ENCODE measurements at places on chromosomes 1 and 21.

DNA sequence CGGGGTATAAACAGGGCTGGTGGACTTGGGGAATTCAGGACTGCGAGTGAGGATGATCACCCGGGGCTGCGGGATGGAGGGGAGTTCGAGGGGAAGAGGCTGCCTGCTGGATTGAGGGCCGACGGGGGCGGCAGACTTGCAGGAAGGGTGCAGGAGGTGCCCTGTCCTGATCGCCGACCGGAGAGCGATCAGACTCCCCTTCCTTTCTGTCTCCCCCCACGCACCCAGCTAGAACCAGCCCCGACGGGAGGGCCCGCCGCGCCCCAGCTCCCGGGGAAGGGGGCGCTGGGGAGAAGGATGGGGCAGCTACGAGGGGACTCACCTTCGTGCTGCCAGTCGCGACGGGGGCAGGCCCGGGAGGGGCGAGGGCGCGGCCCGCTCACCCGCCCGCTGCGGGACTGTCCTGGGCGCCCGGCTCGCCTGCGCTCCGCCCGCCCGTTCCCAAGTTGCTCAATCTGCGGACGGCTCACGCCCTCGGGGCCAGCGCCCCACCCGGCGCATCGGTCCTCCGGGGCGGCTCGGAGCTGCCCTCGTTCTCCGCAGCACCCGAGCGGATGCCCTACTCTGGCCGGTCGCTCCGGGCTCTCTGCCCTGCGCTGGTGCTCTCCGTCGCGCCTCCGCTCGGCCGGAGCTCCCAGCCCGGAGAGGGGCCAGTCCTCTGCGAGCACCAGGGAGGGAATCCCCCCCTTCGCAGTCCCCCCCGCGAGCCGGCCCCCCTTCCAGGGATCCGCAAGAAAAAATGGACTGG, at the start of gene RSPO1:
RSPO1 (minus strand) TSS at position 649 of the 748 bp plus-strand sequence. CDS start 5,231 bp downstream, outside the sequence.
- DNase-seq = no peak

DNA sequence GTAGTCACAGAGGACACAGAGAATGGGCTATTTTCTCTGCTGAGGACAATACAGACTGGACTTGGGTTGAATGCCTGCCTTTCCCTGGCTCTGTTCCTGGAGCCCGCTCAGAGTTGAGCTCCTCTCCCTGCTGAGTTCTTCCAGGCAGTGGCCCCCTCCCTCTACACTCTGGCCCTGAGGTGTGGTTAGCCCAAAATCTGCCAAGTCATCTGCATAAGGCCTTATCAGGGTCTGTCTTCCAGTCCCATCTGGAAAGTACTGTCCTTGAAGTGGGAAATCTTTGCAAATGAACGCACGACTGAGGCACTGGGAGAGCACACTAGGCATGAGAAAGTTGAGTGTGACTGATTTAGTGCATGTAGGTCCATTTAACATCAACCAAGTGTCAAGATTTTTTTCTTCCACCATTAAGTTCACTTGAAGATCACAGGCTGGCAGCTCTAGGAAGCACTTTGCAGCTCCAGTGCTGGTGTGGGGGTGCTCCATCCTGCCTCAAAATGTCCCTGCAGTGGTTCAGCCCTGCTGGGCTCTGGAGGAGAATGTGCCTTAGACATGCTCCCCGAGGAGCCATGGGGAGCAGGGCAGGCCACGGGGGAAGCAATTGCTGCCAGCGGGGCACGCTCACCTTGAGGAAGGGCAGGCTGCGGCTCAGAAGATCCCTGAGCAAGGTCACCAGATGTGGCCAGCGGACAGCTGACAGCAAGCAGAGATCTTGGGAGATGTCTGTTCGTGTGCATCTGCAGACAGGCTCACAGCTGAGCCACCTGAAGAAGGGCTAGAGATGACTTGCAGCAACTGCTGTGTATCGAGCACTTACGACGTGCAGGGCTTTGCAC, 41.5 kb downstream of the IER5 start:
- DNase-seq = no peak

DNA sequence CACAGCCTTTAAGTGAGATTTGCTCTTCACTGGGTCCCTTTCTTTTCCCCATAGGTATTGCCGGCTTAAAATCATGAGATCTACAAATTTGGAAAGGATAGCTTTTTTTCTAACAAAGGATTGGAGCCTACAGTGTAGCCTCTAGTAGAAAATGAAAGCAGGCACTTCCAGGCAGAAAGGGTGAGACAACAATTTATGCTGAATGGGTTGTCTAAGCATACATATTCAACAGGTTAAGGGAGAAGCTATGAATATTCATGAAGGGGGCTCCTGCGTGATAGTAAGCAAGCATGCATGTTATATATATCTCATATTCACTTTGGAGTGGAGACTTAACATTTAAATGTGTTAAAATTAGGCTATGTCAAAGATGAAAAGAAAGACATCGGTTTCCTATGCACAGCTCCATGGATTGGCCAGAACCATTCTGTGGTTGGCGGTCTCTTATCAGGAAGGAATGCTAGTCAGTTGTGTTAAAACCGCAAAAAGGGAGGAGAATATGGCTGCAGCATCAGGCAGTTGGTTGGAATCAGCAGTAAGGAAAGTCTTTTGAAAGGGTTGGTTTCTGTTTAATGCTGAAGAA, 66.0 kb downstream of the VCAM1 start:
- DNase-seq = no peak

- DNase-seq = no peak
These were observed 145.0 kb downstream of the ZSCAN20 start for GRCh38 chr1:33617451-33617850.

DNA sequence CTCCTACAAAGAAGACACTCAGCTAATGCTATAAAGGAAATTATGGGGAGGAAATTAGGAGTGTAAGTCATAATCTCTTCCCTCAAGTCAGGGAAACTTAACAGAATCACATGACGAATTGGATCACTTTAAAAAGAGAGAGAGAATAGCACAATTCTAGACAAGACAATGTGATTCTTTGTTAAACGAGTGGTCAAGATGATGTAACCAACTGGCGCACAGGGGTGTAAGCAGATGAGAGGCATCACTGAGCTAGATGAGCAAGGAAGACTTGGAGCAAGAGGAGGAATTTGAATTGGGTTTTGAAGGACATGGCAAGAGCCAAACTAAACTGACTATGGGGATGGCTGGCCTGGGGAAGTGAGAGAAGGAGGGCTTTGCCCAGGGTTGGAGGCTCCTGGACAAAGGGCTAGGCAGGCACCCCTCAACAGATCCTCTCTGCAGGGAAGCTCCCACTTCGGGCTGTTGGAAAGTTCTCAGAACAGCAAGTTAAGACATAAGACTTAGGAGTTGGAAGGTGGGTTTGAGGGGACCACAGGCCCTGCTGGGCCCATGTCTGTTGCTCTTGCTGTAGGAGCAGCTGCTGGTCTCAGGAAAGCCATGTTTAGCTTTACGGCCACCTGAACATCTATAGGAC, 123.9 kb upstream of the GRIK3 start:
- no peak for DNase-seq

DNA sequence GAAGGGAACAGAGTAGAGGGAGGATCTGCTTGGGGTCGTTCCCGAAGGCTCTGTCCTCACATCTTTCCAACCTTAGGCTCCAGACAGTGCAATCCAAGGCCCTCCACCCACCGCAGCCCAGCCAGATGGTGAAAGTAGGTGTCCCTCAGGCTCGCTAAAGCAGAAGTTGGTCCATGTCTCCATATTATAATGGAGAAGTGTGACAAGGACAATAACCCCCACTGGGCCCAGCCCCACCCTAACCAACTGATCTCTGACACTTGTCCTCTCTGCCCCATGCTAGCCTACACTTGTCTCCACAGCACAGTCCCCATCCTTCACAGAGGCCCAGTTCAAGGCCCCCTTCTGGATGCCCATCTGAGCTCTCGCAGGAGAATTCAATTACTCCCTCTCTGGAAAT, 48.7 kb downstream of the DMAP1 start:
- DNase-seq = no peak

DNA sequence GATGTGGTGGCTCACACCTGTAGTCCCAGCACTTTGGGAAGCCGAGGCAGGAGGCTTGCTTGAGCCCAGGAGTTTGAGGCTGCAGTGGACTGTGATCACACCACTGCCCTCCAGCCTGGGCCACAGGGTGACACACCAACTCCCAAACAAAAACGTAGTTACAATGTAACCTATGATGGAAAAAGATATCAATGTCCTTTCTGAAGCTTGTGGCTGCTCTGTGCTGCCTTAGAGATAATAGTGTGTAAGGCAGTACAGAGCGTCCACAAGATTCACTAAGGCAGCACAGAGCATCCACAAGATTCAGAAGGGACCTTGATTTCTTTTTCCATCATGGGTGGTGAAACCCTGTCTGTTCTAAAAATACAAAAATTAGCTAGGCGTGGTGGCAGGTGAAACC, 42.5 kb downstream of the ACTN2 start:
- no peak for DNase-seq

- DNase-seq = no peak
These were observed 1097.8 kb downstream of the TTLL7 start for GRCh38 chr1:82901118-82901517.

DNA sequence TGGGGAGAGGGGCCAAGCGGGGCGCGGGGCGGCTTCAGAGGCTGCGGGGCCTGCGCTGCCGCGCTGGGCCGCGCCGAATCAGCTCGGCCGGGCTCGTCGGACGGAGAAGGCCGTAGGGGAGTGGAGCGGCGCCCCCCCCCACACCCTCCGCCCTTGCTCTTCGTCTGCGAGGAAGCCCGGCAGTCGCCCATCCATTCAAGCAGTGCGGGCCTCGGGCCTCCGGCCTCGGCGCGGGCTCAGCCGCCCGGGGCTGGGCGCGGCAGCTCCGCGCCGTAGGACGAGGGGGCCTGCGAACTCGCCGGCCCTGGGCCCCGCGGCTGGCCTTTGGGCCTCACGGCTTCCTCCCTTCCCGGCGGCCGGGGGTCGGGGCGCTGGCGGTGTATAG, 564 bp downstream of the CTPS1 start:
- no peak for DNase-seq

- DNase-seq = no peak
These were observed 16.0 kb downstream of the ENO1 start for GRCh38 chr1:8862528-8862927.

- DNase-seq = no peak
These were observed 66.0 kb downstream of the MATN1 start for GRCh38 chr1:30657131-30658013.

DNA sequence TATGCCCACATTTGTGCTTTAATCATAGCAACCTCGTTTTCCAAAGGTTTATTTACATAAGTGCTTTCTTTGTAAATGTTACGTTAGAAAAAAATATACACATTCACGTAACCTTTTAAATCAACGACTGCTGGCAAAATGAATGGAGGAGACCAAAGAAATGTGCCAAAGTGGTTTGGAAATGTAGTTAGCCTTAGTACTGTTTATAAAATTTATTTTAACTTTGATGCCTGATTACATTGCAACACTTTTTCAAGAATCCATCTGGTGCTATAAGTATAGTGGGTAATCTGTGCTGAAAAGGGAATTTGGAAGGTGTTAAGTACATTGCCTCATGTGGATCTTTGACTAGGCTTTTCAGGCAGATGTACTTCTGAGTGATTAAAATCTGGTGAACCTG, 108.9 kb downstream of the IFI44 start:
- DNase-seq = no peak

DNA sequence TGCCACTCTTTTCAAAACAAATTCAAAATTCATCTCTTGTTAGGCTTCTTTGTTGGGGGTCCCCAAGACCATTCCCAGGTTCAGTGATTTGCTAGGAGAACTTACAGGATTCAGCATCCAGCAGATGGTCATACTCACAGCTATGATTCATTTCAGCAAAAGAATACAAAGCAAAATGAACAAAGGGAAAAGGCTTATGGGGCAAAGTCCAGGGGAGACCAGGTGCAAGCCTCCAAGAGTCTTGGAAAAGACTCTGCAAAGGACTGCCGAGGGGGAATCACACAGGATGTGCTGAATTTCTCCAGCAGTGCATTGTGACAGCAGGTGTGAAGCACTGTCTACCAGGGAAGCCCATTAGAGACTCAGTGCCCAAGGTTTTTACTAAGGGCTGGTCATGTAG, 7.3 kb downstream of the TRAF5 start:
- DNase-seq = no peak

DNA sequence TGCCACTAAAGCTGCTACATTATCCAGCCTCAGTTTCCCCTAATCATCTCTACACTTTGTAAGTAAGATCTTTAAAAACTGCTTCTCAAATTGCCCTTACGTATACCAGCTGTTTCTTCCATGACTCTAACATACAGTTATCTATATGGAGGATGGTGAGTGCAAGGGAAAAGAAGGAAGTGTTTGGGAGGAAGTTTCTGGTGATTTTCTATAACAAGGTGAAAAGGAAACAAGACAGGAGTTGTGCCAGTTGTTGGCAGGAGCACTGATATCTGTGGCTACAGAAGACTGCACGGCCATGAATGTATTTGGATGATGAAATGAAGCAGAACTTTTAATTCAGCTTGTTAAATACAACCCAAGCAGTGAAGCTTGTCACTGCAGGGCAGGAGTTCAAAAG, 32.3 kb upstream of the NHLH2 start:
- no peak for DNase-seq

GRCh38 chr1:47478090-47478489, 40.2 kb downstream of the FOXD2 start:
- DNase-seq = no peak

GRCh38 chr1:23394684-23395083, 25.0 kb upstream of the ZNF436 start:
- DNase-seq = no peak

- no peak for DNase-seq
These were observed 4.8 kb upstream of the LSM10 start for GRCh38 chr1:36402504-36402890.

- DNase-seq = no peak
These were observed 13.1 kb upstream of the SLC30A1 start for GRCh38 chr1:211591980-211592493.

GRCh38 chr1:110760321-110760720, 85.6 kb upstream of the KCNA3 start:
- DNase-seq = no peak

- DNase-seq = no peak
These were observed 1.3 kb downstream of the PTPRC start for GRCh38 chr1:198640174-198640573.

- DNase-seq = no peak
These were observed 60.0 kb downstream of the TCP10L start for GRCh38 chr21:32525282-32525681.

GRCh38 chr1:32900956-32901822, at the start of gene TMEM54:
TMEM54 (minus strand) TSS chr1:32901389; CDS start chr1:32901238, 151 bp downstream.
- DNase-seq = no peak

DNA sequence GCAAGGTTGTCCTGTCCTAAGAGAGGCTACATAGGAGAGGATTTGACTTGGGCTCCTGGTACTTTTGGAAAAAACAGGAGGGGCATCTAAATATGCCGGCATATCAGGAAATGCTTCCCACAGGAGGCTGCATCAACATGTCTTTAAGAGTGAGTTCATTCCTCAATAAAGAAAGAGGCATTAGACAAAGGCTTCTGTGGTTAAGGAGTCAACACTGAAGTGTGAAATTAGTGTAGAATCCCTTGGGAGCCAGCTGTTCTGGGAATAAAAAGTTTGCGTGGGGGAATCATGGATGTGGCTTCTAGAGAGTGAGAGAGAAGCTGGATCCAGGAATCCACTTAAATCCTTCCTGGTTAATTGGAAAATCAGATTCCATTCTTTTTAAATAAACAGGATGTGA, 69.5 kb downstream of the DNM3 start:
- DNase-seq = no peak

- no peak for DNase-seq
These were observed 184.3 kb upstream of the CACYBP start for GRCh38 chr1:174815474-174815908.

- DNase-seq = no peak
These were observed 345.5 kb downstream of the SMYD3 start for GRCh38 chr1:246161626-246162025.

Data from GM12891 (cell line).